Neural progenitor cell (in vitro differentiated cells): ENCODE measurements at places on chromosomes 11 and 22. TPM values are rescaled to one million over a fixed set of nuclear protein-coding genes. Genes with fewer than 3 reads are reported as not detected.

The GP1BB gene
- total RNA-seq: 1.2 TPM in 1 of 2 replicates, not detected in the other

GRCh38 chr11:73195191-73196007 lies 22.7 kb upstream of the P2RY2 start:
- DNase-seq: no peak

GRCh38 chr11:90407350-90407749 lies 184.5 kb upstream of the CHORDC1 start:
- no peak for DNase-seq

- no peak for DNase-seq
Observed at GRCh38 chr11:30573951-30574350, 12.2 kb downstream of the MPPED2 start.

- DNase-seq: no peak
Observed at GRCh38 chr11:22426915-22427314, 88.7 kb downstream of the SLC17A6 start.

DNA sequence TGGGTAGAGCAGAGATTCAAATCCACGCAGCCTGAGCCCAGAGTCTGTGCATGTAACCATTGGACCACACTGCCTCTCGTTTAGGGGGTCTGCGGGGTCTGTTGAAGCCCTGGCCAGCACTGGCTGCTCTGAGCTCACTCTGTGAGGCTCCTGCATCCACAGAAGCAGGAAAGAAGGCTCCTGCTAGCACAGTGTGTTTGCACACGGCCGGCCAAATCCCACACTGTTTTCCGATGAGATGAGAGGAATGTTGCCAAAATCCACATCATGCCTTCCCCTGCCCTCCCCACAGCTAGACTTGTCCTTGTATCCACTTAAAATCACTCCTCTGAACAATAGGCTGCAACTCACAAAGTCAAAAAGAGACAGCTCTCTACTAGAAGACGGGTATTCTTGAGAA lies 10.6 kb upstream of the SLC22A12 start:
- DNase-seq: no peak
